ENCODE measurements at places on chromosomes 1 and 21.

DNA sequence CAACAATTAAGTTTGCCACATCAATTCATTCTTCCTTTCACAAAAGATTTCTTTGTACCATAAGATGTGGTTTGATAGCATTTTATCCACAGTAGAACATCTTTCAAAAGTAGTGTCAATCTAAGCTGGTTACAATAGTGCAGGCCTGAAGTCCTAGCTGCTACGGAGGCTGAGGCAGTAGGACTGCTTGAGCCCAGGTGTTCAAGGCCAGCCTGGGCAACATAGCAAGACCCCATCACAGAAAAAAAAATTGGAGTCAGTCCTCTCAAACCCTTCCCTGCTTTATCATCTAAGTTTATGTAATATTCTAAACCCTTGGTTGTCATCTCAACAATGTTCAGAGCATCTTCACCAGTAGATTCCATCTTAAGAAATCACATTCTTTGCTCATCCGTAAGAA is 31.7 kb downstream of the DENND1B start:
- no peak for DNase-seq

DNA sequence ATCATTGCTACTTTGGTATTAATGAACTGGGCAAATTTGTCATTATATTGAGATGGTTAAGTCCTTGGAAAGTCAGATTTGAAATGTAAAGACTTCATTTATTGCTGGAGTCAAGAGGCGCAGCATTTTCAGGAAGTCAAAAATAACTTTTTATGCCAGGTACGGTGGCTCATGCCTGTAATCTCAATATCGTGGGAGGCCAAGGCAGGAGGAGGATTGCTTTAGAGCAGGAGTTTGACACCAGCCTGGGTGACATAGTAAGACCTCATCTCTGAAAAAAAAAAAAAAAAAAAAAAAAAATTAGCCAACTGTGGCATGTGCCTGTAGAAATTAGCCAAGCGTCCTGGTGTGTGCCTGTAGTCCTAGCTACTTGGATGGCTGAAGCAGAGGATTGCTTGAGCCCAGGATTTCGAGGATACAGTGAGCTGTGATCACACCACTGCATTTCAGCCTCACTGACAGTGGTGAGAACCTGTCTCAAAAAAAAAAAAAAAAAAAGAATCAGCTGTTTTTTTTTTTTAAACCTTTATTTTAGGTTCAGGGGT is 5.5 kb downstream of the HIPK1 start:
- DNase-seq, result no peak

DNA sequence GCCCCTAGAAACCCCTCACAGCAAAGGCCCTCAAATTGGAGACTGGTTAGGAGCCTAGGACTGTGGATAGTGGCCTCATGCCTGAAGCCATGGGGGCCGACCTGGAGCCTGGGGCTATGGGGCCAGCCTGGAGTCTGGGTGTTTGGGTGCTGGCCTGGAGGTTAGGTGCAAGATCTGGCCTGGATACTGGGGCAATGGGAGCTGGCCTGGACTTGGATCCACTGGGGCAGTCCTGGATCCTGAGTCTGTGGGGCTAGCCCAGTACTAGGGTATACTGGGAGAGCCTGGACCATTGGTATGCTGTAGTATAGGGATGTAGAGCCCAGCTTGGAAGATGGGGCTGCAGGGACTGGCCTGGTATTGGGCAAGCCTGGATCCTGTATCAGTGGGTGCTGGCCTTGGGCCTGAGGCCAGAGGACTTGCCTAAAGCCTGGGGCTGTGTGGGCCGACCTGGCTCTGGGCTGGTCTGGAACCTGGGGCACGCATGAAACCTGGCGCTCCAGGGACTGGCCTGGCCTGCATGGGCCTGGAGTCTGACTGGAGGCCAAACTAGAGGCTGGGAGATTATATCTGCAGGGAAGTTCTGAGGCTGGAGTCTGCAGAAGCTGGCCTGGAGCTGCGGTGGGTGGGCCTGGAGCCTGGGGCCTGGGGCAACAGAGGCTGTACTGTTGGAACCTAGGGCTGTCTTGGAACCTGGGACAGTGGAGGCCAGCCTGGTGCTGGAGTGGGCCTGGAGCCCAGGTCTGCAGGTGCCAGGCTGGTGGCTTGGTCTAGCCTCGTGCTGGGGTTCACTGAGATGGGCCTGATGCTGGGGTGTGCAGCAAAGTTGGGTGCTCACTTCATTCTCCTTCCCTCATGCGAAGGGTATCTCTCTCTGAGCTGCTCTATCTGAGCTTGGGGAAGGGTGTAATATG is 12.6 kb upstream of the DENND1B start:
- DNase-seq, result no peak

DNA sequence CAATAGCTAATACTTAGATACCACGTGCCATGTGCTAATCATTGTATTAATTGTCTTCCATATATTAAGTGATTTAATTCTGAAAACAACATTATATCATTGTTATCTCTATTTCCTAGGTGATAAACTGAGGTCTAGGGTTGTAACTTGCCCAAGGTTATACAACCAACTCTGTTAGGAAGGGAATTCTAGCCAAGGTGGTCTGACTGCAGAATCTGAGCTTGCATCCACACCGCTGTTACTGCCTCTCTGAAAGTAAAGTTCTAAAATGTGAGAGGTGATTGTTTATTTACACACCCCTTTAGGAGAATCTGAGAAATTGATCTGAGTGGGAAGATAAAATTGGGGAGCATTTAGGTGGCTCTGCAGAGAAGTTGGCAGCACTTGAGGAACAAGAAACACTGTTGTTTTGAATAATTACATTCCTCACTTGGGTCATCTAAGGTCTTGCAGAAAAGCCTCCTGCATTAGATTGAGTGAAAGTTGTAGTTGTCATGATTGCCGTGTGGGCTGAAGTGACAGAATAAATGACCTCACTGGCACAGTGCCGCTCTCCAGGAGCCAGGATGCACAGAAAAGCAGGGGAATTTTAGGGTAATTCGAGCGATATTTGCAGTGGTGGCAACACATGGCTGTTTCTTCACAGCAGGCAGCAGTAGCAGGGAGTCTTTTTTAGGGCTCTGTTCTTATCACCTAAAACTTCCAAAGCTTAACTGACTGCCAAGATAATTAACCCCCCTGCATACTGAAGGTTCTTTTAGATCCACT is 121.7 kb downstream of the ADGRL4 start:
- no peak for DNase-seq

GRCh38 chr1:10242135-10242534 is 31.8 kb downstream of the KIF1B start:
- no peak for DNase-seq

- no peak for DNase-seq
Measured at GRCh38 chr1:156493742-156494141, 6.8 kb downstream of the MEF2D start.

DNA sequence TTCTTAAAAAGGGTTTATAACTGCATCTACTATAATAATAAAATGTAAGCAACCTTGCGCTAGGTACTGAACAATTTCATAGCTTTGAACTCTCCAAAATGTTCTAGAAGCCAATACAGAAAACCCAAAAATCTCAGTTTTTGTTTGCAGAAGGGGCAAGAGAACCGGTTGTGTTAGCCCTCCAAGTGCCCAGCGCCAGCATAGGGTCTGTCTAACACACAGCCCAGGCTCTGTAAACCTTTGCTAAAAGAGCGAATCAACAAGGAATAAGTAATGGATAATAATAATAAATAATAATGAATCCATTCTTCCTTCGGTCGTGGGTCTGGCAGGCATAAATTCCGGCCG is 333 bp upstream of the CHAF1B start:
- no peak for DNase-seq

- DNase-seq, result peak; percentile 59
Measured at GRCh38 chr1:227999056-227999930, 7.5 kb upstream of the WNT3A start.

GRCh38 chr1:104056786-104057185 is 307.1 kb downstream of the AMY1C start:
- DNase-seq, result no peak

- DNase-seq, result no peak
Measured at GRCh38 chr1:82632155-82632554, 831.4 kb downstream of the ADGRL2 start.

- DNase-seq, result no peak
Measured at GRCh38 chr1:169995993-169996392, 78.5 kb downstream of the KIFAP3 start.

DNA sequence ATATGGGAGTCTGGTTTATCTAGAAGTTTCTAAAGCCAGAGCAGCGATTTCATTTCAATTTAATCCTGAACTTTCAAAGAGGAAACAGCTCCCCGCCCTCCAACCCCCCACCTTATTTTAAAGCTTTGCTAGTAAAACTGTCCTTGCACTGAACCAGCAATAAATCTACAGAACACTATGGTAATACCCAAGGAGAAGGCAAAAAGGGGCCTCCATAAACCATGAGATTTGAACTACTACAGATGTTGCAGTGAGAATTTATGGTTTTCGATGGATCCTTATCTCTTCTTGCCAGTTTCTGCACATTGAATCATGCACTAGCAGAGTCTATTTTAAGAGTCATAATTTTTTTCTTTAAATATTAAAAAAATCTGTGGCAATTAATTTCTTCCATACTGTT is 64.8 kb upstream of the BEND5 start:
- no peak for DNase-seq

DNA sequence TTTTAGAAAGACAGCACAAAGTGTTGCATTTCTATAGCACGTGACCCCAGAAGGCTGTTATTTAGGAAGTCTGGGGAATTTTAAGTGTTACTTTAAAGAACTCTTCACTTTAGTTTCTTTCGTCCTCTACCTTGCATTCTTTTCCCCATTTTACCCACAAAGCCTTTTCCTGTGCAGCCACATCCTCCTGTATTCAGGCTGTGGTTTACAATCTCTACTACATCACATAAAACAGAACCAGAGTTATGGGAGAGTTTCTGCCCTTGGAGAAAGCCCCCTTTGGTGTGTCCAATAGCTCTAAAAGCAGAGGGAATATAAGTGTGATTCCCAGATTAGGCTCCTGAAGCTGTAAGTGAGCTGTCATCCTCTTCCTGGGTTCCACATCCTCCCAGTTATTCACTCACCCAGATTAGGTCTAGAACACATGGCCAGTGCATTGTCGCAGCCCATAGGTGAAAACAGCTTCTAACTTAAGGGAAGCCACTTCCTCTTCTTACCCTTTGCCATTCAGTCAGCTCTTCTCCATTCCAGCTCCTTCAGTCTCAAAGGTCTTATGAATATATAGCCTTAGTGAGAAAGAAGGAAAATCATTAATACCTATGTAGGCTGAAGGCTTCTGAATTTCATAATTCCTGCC is 171.1 kb downstream of the PIGK start:
- no peak for DNase-seq

GRCh38 chr1:8754247-8754650 is 63.2 kb downstream of the RERE start:
- no peak for DNase-seq

DNA sequence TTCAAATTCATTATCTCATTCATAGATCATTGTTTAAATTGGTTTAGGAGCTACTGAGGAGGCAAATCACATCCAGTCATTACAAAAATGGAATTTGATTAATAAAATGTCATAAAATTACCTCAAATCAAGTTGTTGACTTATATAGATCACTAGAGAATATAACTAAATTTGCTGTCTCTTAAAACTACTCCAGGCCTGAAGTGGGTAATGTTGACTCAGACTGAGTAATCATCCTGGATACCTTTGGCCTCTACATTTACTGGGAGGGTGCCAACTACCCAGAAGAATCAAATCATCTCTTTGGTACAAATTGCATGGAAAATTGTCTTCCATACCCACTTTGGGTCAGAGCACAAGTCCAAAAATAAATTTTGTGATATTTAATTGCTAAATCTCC is 191.2 kb upstream of the GREM2 start:
- no peak for DNase-seq

GRCh38 chr1:3014443-3015268 is 6.6 kb upstream of the ACTRT2 start:
- DNase-seq, result no peak

GRCh38 chr21:44889625-44890337 is 16.3 kb upstream of the PTTG1IP start:
- DNase-seq, result no peak

DNA sequence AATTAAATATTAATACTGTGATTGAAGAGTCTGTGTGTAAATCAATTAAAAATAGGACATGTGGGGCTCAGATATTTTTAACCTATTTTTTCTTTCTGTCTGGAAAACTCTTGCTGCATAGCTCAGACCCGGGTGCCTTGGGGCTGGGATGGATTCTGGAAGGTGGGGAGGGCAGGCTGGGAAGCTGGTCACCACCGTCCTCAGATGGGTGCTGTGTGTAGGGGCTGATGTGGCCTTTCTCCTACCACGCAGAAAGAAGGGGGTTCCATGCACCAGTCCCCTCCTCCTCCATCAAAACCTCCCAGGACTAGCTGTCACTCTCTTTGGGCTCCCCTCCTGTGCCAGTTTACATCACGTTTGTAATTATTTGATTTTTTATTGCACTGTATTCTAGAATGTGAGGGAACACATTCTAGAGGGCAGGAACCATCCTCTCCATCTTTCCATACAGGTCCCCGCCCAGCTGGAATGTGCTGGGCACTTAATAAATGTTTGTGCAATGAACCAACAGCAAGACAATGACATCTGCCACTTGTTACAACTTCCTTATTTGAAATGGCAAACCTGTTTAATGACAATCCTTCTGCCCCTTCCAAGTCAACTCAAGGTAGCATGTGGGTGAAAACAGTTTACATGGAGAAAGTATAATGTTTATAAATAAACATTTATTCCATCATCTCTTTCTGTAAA is 104.3 kb downstream of the EDEM3 start:
- DNase-seq, result no peak

GRCh38 chr1:111987502-111987901 is 2.0 kb downstream of the KCND3 start:
- DNase-seq, result no peak

- DNase-seq, result no peak
Measured at GRCh38 chr1:155223047-155223446, 14.6 kb downstream of the MTX1 start.
